ENCODE measurements at places on chromosomes 3 and 15.
A peak's percentile ranks its signal among the peaks of the same experiment; 100 is the strongest.

DNA sequence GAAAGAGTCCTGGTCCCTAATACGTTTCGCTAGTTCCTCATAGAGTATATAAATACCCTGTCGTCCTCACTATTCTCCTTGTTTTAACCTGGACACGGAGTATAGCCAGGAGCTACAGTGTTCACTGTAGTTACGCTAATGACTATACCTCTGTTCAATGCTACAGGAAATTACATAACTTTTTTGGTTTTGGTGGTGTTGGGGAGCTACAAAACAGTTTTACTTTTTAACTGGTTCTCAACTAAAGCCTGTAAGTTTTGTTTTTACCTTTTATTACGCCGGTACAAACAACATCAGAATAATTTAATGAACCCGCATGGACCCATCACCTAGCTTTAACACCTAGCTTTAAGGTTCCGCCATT, 1.5 kb downstream of the LMLN start:
- no peak for DNase-seq

GRCh38 chr3:126510308-126510910, 7.2 kb downstream of the UROC1 start:
- no peak for DNase-seq

- no peak for DNase-seq
Measured at GRCh38 chr3:98962189-98962930, 60.9 kb upstream of the DCBLD2 start.

- no peak for DNase-seq
Measured at GRCh38 chr15:40618906-40619305, 24.9 kb downstream of the KNL1 start.

GRCh38 chr3:119834754-119835370, 53.0 kb downstream of the NR1I2 start:
- DNase-seq, result no peak

DNA sequence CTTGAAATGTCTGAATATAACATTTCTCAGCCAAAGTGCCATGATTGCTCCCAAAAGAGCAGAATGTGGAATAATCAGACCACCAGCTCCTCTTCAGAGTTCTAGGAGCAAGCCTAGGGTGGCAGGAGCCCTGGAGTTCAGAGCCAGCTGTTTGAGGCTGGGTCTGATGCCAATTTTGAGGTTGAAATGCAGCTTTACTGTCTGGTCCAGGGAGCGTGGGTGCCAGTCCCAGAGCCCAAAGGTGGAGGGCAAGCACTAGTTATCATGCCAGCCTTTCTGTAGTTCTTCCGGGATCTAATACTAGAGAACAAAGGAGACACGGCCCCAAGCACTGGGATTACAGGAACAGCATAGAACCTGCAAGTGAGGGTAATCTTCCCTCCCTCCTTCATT, 69.3 kb downstream of the TNFAIP8L3 start:
- no peak for DNase-seq

- DNase-seq, result no peak
Measured at GRCh38 chr3:116984301-116984700, 274.7 kb downstream of the TUSC7 start.

GRCh38 chr3:53422954-53423698, 71.3 kb upstream of the CACNA1D start:
- no peak for DNase-seq

DNA sequence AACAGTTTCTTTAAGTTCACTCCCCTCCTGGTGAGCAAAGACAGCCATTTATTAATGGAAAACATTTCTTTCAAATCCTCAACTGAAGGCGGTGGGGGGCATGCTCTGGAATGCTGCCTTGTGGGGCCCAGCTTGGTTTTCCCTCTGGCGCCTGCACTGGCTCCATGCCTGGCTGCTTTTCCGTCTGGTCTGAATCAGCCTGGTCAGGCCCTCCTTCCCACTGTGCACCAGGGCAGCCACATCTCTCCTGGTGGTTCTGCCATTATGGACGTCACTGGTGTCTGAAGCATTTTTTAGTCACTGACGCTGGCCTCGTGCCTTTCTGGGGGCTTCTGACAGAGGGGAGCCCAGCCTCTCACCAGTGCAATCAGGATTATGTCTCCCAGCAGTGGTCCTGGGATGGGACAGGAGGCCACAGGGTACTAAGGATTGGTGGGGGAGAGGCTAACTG, 57.6 kb upstream of the APEH start:
- no peak for DNase-seq

DNA sequence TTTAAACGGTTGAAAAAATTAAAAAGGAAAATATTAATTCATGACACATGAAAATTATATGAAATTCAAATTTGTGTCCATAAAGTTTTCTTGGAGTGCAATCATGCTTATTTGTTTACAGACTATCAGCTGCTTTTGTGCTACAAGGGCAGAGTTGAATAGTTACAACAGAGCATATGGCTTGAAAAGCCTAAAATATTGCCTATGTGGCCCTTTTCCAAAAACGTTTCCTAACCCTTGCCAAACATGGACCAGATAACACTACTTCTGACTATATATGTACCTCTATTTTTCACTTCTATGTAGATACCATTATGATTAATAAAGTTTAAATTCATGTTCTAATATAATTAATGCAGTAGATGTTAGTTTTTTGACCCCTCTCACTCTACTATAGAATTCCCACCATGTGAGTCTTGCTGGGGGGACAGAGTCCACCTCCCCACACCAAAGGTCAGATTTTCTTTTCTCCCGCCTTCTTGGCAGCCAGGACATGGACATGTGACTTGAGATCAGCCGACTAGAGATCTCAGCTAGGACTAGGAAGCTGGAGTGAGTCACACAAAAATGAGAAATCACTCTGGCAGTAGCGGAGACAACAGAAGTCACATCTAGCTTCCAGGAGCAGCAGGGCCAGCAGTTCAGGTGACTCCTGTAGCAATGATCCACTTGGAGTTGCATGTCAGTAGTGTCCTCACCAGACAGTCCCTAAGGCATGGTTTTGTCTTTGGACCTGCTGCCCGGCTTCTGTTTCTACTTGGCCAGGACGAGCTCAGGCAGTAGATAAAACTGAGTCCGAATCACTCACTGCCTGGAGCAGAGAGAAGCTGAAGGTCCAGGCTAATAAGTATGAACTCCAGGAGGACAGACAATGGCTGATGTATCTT, 22.4 kb downstream of the CIAO2A start:
- no peak for DNase-seq

GRCh38 chr3:115375362-115375761, 228.3 kb upstream of the ZBTB20 start:
- DNase-seq, result no peak

GRCh38 chr3:94349310-94349878, 286.5 kb downstream of the NSUN3 start:
- no peak for DNase-seq

DNA sequence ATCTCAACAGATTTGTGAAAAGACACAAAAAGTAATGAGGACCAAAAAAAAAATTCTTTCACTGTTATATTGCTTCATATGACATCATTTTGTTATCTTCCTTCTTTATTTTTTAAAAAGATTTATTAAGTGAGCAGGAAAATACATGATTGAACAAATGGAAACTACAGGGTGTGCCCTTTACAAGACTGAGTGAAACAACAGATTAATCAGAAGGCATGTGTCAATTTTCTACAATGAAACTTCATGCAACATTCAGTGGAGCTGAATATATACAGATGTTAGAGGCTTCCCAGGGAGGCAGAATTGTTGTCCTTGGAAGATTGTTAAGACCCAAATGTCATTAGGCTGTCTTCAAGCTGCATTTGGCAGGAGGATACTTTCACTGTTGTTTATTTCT, 28.4 kb upstream of the SLC2A2 start:
- no peak for DNase-seq

DNA sequence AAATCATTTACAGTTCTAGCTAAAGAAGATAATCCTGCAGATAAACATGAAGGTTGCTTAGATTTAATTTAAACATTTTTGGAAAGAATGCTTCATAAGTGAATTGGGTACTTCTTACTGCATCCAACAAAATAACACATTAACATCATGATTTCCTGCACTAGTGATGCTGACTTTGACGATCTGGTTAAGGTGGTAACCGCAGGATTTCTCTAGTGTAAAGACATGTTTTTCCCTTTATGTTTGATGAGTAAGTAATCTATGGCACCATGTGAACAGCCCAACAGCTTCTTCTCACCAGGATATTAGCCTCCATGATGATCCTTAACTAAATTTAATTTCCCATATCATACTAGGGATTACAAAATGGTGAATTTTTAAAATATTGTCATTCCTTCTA, 14.1 kb downstream of the SPPL2A start:
- peak; percentile 22 for DNase-seq

DNA sequence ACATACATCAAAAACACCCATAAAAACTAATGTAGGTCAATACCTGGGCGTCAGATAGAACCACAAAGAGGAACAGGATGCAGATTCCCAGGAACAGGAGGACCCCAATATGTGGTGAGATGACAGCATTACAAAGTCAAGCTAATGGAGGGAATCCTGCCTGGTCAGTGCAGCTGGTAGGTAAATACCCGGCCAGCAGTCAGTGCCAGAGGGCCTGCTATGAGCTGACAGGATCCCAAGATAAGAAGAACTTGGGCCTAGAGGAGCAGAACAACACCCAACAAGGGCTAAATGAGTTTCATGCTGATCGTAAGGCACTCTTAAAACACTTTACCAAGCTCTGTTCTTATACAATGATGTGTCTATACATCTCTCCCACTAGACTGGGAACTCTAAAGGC, 61.2 kb upstream of the KCNMB2 start:
- no peak for DNase-seq

- DNase-seq, result no peak
Measured at GRCh38 chr15:92811148-92811913, 88.8 kb upstream of the CHD2 start.

GRCh38 chr3:182711261-182711683, 82.0 kb upstream of the ATP11B start:
- DNase-seq, result no peak

GRCh38 chr15:98980899-98981228, 26.7 kb downstream of the PGPEP1L start:
- DNase-seq, result no peak

GRCh38 chr3:21697707-21698106, 53.3 kb downstream of the ZNF385D start:
- DNase-seq, result no peak

- DNase-seq, result no peak
Measured at GRCh38 chr15:71352765-71353164, 237.5 kb downstream of the THSD4 start.

DNA sequence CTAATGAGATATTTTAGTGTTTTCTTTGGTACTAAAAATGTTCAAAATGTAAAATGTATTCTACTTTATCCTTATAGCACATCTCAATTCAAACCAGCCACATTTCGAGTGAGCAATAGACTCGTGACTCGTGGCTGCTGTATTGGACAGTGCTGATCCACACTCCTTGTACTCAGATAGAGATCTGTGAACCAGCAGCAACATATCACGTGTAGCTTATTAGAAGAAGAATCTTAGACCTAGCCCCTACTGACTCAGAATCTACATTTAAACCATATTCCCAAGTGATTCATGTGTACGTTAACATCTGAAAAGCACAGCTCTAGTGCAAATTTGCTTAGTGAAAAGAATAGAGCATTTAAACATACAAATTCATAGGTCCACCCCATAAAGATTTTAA, 130.9 kb downstream of the IL1RAP start:
- DNase-seq, result no peak

GRCh38 chr3:186386883-186387560, 25.0 kb upstream of the DGKG start:
- no peak for DNase-seq

DNA sequence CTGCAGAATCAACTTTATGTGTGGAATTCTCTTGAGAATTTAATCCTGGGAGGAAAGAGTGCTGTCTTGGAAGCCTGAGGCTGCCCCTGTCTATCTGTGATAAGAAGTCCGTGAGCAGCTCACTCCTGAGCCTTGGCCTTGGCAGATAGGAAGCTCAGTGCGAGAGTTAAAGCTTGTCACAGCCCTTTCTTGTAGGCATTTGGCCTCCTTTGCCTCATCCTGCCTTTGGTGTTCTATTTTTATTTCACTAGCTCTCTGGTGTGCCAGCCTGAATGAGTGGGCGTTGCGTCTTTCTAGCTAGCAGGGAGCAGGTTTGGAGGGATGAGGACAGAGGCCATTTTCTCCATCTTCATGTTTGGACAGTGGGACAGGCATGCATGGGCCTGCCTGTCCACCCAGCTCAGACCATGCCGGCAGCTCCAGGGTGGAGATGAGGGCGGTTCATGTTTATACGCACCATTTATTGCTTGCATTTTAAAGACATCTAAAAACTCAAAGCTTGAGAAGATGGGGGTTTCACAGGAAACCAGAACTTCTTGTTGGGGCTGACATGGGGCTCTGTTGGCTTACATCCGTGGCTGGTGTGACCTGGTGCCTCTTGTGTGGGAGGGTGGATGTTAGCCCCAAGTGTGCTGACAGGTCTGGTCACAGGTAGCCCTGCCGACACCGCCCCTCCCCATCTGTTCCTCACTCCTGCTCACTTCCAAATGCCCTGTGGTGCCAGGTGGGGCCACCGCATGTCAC, 29.8 kb downstream of the IRAK2 start:
- peak; percentile 22 for DNase-seq

- no peak for DNase-seq
Measured at GRCh38 chr3:111542611-111543300, 759 bp downstream of the CD96 start.

- no peak for DNase-seq
Measured at GRCh38 chr3:151462991-151463390, 2.1 kb upstream of the IGSF10 start.

GRCh38 chr3:126136428-126137220, 43.8 kb downstream of the ALDH1L1 start:
- no peak for DNase-seq

DNA sequence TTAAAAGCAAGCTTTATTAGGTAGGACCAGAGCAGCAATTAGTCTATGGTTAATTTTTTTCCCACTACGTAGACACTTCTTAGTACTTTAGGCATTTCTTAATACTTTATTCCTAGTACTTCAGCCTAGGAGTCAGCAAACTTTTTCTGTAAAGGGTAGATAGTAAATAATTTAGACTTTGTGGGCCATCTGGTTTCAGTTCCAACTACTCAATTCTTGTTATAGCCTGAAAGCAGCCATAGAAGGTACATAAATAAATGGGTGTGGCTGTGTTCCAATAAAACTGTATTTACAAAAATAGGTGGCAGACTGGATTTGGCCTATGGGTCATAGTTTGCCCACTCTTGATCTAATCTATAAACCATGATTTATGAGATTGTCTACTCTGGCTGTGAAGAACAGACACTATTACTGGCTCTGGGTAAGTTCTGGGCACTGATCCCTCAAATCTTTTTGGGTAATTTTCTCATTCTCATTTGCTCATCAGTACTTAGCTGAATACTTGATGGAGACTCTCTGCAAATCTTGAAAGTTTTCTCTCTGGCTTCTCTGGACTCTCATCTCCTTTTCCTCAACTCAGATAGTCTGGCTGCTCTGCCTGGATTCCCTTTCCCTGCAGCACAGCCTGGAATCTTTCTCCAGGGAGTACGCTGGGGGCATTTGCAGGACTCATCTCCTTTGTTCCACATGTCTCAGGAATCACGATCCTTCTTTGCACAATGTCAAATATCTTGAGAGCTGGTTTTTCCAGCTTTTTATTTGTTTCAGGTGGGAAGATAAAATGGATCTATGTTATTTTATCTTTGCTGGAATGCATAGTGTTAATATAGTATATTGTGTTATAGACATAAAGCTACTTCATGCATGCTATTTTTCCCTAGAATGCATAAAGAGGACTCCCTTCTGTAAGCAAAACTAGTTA, 524.8 kb upstream of the TBL1XR1 start:
- DNase-seq, result no peak

- DNase-seq, result no peak
Measured at GRCh38 chr15:74828835-74829234, 2.4 kb downstream of the CPLX3 start.
